ENCODE measurements at places on chromosomes 2 and 18.

- DNase-seq = no peak
These were observed 30.5 kb upstream of the ITGAV start for GRCh38 chr2:186559370-186559769.

DNA sequence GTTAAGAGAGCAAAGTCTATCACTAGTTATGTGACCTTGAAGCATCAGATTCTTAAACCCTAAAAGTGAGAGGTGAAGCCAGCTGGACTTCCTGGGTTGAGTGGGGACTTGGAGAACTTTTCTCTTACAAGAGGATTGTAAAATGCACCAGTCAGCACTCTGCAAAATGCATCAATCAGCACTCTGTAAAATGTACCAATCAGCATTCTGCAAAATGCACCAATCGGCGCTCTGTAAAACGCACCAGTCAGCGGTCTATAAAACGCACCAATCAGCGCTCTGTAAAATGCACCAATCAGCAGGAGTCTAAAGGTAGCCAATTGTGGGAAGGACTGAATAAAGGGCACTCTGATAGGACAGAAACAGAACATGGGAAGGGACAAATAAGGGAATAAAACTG lies 291.6 kb upstream of the FAM98A start:
- DNase-seq = no peak

DNA sequence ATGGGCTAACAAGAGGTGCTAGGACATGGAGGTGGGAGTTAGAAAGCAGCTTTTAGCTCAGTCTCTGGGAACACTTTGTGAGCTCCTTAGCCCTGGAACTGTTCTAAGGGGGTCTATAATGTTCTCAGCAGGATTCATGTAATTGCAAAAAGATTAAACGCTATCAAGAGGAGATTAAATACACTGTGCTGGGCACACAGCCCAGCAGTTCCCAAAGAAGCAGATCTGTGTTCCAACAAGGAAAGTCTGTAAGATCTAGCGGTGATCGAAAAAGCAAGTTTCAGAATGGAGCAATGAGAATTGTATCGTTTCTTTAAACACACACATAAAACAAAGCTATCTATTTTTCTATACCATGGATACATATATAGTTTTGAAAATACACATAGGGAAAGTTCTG lies 2.4 kb upstream of the ARID5A start:
- no peak for DNase-seq

- no peak for DNase-seq
These were observed 66.2 kb downstream of the GPR39 start for GRCh38 chr2:132482821-132483220.

DNA sequence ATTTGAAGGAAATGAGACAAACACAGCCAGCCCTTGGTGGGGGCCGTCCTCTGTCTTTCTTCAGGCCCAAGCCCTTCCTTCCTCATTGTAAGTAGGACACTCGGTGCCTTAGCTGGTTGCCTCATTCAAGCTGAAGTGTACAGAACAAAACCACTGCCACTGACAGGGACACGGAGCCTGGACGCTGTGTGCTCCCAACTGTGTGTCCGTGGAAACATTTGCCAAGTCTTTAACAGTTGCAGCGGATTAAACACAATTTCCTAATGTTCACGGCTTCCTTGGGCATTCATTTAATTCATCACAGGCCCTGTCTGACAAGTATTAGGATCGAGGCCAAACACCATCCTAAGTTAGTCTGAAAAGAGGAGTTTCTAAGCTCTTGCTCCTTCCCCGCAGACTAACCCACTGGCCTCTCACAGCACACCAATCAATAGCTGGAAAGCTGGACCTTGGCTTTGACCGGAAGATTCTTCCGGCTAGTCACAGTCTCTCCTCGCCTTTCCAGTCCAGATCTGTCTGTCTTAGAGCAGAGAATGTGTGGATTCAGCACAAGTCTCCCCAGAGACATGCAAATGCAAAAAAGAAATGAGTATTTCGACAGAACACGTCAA lies 68.7 kb upstream of the ACSL3 start:
- DNase-seq = peak; percentile 25

- no peak for DNase-seq
These were observed 142.4 kb downstream of the SOCS6 start for GRCh38 chr18:70431203-70431624.

DNA sequence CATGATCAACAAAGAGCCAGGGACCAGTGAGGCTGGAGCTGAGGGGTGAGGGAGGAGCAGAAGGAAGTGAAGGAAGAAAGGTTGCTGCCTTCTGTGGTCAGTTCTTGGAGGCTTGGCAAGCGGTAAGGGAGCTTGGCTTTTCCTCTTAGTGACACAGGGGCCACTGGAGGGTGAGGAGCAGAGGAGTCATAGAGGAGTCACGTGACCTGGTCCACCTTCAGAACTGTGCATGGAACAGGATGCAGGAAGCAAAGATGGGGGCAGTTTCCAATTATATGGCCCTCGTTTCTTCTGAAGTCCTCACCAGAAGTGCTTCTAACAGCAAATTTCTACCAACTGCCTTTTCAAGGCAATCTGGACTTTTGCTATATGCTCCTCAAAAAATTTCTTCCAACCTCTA lies 326.9 kb upstream of the SMIM21 start:
- DNase-seq = no peak

DNA sequence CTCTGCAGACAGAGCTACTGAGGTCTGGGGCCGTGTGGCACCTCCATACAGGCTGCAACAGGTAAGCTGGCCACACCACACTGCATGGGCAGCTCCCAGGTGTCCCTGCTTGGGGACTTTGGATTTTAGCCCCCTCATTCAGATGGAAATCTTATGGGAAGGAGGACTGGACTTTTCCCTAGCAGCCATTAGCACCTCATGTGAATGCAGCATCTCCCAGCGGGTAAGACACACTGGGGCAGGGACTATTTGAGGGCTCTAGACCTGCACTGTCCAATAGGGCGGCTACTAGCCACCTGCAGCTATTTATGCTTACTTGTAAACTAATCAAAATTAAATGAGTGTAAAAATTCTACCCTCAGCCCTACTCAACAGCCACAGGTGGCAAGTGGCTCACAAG lies 34.2 kb upstream of the GLI2 start:
- DNase-seq = no peak

DNA sequence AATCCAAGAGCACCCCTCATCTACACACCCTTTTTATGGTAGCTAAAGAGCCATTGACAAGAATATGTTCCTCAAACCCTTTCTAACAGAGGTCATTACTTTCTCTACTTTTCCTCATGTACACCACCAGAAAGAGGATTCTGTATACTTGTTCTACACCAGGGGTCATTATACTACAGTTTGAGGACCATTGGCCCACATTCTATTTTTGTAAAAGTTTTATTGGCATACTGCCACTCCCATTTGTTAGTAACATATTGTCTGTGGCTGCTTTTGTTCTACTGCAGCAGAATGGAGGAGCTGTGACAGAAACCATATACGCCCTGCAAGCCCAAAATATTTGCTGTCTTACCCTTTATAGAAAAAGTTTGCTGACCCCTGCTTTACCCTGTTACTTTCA lies 14.3 kb downstream of the HTR2B start:
- peak; percentile 45 for DNase-seq

GRCh38 chr2:207497596-207497995 lies 32.2 kb upstream of the CREB1 start:
- no peak for DNase-seq

- DNase-seq = no peak
These were observed 57.9 kb upstream of the IL1R1 start for GRCh38 chr2:102084651-102085050.

GRCh38 chr18:58264840-58265239 lies 220.8 kb downstream of the NEDD4L start:
- DNase-seq = no peak

DNA sequence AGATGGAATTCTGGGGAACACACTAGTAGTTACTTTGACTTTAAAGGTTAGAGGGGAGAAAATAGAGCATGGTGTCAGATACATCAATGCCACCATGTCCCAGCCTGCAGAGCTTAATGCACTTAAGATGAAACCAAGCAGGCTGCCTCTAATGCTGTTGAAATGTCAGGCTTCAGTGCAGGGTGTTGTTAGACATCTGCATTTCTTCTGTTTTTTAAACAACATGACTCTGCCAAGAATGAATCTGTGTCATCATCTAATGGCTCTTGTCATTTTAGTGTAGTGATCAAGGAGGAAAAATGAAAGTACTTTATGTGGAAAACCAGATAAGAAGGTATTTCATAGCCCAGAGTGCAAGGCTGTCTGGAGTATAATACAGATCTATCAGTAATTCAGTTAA lies 29.9 kb downstream of the LYPD1 start:
- DNase-seq = no peak

GRCh38 chr2:226619707-226620106 lies 179.9 kb downstream of the IRS1 start:
- no peak for DNase-seq

DNA sequence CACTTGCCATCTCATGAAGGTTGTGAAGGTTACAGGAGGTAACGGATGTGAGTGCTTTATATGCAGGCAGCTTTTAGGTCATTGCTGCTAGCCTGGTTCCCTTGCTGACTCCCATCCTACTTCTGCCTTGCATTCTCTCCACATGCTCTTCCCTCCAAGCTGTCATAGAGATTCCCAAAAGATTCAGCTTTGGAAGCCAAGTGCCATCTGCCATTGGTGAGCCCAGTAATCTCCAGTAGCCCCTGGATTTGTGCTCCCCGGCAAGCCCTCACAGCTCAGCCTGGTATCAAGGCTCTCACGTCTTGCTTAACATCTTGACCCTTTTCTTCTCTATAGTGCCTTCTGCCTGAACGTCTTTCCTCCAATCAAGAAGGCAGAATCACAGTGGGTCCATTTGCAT lies 61.6 kb downstream of the MYT1L start:
- no peak for DNase-seq

DNA sequence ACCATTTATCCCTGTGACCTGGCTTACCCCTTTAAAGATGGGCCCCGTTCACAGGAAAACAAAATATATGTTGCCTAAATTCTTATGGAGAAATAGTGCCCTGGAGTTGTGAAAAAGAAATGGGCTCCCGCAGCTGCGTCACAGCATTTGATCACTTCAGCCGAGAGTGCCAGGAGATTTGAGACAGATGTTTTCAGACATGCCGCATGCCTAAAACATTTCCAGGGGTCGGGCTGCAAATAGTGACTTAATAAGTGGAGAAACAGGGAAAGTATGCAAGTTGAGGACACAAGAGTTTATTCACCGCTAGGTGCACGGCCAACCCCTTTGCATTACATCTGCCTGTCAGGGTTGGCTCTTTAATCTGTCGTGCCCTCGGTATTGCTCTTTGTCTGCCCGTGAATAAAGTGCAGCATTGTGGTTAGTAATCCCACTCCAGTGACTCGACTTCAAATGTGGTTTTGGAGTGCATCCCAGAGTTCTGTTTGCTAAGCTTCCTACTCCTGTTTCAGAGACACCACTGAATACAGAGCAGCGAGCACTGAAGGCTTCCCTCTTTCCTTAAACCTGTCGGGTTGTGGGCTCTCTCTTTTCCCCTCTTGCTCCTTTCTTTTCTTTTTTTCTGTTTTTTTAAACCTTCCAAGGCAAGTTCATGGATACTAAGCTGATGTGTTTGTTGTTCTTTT lies 187.5 kb downstream of the LTBP1 start:
- DNase-seq = peak; percentile 99

- DNase-seq = no peak
These were observed 137.3 kb upstream of the NFATC1 start for GRCh38 chr18:79258447-79258846.

- DNase-seq = no peak
These were observed 332.7 kb downstream of the CYRIA start for GRCh38 chr2:16332681-16333557.

- no peak for DNase-seq
These were observed 98.7 kb downstream of the TWIST2 start for GRCh38 chr2:238946318-238947242.

DNA sequence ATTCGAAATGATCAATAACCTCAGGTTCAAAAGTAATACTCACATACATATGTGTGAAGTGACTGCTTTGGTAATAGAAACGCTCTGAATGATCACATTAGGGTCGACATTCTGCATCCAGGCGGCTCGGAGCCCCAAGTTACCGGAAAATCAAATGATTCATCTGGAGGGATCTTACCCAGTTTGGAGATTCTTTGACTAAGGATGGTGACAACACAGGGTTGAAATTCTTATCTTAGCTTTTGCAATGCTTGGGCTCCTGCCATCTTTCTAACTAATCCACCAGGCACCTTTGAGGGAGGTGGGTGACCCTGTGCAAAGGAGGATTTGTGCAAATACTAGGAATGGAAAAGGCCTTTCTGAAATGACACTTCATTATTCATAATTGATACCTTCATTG lies 10.8 kb downstream of the GBX2 start:
- DNase-seq = no peak

DNA sequence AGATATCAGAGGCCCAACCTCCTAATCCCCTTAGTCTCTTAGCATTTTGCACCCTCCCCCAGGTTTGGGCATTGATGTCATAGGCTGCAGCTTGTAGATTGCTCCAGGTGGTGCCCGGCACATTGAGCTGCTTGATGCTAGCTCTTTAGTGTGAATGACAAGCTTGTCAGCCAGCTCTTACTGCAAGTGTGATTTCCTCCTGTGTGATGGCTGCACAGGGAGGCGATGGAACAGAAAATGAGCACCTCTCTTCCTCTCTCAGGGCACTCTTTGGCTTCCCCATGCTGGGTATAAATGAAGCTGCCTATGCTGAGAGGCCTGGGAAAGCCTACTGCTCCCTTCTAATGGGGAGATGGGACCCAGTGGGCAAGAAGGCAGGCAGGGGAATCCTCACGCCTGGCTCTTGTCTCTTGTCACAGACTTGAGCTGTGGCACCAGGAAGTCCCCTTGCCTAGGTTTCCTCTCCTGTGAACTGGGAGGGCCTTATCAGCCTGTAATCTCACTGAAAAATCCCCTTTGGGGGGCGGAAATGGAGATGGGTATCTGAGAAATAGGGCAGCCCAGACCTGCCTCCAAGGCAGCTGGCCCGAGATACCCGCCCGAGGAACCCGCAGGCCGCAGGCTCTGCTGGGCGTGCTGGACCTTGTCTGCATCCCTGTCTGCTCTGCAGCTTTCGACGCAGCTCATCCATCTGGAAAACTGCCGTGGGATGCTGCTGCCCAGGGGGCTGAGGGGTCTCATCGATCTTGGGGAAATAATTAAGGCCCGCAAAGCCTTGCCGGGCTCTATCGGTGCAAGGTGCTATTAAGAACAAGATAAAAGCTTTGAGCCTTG lies 163.5 kb upstream of the CXCR4 start:
- DNase-seq = no peak

GRCh38 chr2:188619146-188619545 lies 327.5 kb downstream of the GULP1 start:
- no peak for DNase-seq

GRCh38 chr2:191526536-191526935 lies 151.4 kb upstream of the NABP1 start:
- no peak for DNase-seq

- DNase-seq = peak; percentile 68
These were observed 71.1 kb upstream of the MAP4K3 start for GRCh38 chr2:39508198-39508597.

DNA sequence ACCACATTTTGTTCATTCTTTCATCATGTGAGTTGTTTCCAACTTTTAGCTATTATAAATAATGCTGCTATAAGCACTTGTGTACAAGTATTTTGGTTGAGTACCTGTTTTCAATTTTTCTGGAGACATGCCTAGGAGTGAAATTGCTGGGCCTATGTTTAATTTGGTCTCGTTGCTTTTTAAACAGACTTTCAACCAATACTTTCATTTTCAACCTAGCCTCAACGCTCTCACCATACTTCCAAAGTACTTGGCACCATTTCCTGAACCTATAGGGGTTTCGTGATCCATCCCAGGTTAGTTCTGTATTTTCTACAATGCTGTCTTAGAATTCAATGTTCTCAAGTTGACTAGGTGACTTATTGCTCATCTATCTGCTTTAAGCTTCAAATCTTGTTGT lies 126.1 kb downstream of the SRBD1 start:
- no peak for DNase-seq

Measured in fibroblast of skin of back (primary cell).